ENCODE measurements at places on chromosomes 2 and 18.
A peak's percentile ranks its signal among the peaks of the same experiment; 100 is the strongest.

GRCh38 chr2:71215447-71215846, 11.5 kb downstream of the PAIP2B start:
- DNase-seq, result peak; percentile 21

DNA sequence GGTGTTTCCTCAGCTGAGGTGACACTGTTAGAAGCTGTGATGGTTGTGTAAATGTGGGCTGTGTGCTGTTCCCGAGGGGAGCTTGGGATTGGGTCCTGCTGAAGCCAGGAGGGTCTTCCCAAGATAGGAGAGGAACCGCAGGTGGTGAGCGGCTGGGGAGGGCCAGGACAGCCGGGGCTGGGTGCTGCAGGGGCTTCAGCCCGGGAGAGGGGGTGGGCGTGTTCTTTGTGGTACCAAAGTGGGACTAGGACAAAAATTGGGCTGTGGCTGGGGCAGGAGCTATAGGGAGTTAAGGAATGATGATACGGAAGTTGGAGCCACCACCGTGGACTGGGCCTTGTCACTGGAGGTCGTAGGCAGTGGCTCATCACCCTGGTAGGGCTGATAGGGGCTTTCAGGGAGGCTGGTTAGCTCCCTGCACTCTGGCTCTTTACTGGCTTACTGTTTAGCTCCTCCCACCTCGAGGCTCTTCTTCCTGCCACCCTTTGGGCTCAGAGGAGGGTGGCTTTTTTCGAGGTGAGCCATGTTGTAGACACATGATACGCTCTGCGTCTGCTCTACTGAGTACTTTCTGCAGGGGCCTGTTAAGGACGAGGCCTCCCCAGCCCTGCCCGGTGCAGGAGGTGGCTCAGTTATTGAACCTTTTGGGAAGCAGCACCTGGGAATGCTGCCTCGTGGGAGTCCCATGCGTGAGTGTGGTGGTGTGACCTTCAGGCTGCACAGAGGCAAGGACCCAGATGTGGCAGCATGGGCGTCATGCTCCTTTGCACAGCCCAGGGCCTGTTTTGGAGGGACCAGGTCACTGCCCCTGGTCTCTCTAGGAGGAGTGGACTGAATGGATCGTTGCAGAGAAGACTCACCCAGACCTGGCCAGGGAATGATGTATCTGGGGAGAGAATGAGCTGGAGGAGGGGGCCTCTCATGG, 21.6 kb downstream of the ASB1 start:
- no peak for DNase-seq

DNA sequence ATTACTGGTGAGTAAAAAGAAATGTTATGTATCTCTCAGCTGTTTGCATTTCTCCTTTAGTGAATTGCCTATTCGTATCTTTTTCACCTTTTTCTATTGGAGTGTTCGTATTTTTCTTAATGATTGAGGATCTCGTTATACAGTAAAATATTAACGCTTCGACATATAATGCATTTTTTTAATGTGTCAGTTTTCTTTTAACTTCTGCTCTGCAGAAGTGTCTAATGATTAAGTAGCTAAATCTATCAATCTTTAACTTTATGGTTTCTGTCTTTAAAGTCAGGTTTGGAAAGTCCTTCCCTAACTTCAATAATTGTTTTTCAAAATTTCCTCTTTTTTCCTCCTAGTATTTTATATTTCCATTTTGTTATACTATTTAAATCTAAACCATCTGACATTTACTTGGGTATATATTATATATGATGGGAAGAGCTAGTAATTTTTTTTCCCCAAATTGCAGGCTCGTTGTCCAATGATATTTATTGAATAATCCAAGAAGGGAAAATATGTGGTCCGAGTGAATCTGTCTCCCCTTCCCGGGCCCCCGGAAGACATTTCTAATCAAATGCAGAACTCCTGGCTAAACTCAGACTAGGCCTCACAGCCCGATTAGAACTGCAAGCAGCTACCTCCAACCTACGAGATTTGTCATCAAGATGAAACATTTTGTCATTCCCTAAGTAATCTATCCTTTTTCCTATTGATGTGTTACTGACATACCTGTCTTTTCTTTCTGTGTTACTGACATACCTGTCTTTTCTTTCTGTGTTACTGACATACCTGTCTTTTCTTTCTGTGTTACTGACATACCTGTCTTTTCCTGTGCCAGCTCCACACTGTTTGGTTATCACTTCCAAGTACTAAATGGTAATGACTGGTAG, 17.2 kb downstream of the PCBP1 start:
- DNase-seq, result peak; percentile 92

DNA sequence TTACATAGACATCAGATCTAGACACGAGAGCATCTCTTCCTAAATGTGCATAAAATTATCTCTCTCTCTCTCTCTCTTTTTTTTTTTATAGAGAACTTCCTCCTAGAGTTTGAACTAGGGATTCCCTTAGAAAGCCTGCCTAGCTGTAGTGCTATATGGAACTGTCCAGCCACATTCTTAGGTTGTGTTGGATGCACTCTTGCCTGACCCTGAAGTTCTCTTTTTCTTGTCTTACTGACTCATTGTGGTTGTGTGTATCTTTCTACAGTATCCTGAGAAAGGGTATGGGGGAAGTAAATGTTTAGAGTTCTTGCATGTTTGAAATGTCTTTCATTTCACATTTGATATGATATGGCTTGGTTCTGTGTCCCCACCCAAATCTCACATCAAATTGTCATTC, 368.2 kb downstream of the CDH2 start:
- no peak for DNase-seq

DNA sequence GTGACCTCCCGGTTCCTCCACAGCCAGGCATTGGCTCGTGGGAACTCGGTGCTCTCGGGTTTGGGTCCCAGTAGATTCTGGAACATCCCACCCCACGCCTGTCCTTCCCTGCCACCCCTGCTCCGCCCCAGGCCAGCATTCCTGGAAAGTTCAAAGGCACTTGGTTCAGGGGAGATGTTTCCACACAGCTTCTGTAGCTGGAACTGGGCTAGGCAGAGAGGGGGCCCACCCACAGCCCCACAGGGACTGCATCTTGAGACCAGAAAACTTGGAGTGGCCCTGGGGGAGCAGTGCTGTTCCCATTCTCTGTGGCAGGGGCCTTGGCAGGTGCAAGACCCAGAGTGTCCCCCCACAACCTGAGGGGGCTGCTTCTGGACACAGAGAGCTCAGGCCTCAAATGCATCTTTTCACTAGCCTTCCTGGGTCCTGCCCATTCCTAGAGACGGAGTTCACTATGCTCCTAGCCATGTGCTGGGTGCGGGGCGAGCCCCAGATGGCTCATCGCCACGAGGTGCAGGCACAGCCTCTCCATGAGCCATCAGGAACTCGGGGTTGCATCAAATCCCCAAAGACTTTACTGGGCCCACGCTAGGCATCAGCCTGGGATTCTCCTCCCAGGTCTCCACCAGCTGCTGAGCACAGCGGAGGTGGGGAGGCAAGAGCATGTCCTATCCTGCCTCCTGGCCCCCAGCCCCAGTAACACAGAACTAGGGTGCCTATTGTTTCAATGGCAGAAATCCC, 68.7 kb downstream of the ZFP36L2 start:
- DNase-seq, result peak; percentile 39

DNA sequence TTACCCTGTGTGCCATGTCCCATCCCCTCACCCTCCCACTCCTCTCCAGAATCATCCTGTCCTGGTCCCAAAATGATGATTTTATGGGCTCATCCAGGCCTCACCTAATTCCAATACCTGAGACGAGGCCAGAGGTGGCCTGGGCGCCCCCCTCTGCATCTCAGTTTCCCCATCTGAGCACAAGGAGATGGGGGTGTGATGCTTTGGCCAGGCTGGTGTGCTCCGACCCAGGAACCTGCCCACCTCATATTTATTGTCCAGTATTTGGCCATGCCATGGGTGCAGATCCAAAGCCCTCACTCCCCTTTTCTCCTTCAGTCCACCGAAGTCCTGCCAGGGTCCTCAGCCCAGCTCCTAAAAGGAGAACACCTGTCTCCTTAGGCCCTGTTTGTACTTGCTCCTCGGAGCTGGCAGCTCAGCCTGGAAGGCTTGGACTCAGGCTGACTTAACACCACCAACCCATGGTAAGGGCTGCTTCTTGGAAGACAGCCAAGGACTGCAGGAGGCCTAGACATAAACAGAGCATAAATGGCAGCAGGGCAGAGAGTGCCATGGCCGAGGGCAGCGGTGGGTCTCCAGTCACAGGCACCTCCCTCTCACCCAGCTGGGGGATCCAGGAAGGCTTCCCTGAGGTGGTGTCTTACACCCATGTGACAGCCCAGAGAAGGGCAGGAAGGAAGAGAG, 3.6 kb downstream of the TEX51 start:
- no peak for DNase-seq

- no peak for DNase-seq
Observed at GRCh38 chr2:190182071-190182524, 119.6 kb upstream of the MSTN start.

All from umbilical cord (tissue), 2 donors.